ENCODE measurements at places on chromosomes 3 and 15.

DNA sequence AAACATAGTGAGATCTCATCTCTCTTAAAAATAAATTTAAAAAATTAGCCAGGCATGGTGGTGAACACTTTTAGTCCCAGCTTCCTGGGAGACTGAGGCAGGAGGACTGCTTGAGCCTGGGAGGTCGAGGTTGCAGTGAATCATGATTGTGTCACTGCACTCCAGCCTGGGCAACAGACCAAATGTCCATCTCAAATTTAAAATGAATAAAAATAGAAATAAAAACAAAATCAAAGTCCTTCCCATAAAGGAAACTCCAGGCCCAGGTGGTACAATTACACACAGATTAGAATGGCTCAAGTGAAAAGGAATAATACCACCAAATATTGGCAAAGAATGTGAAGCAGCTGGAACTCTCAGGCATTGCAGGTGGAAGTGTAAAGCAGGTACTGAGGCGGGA, 19.3 kb upstream of the ATP10A start:
- DNase-seq, result no peak

DNA sequence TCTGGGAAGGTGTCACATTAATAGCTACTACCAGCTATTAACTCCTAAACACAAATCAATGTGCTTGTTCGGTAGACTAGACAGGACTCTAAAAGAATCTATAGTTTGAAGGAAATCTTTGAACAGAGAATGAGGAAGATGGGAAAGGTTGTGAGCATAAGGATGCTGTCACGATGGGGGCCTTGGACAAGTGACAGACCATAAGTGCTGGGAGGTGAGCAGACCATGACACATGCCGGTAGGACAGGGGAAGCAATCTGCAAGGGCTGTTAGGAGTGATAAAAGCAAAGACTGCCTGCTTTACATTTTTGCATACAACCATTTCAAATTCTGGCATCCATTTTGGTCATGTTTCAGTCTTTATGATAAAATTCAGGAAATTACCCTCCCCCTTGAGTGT, 645.8 kb downstream of the ROBO2 start:
- DNase-seq, result no peak

- no peak for DNase-seq
Measured at GRCh38 chr15:91498749-91499062, 354.8 kb upstream of the SLCO3A1 start.

DNA sequence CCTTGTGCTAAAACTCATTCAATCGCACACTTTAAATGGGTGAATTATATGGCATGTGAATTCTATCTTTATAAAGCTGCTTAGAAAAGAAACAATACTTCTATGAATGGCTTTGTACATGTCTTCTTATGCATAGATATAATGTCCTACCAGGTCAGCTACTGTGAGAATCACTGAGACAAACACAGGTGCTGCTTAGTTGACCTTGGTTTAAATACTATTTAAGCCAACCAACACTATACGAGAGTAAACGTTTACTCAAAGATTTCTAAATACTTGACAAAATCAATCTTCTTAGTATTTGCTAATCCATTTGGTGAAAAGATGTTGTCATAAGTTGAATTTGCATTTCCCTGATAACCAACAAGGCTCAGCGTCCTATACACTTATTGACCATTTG, 260.3 kb downstream of the ADAMTS17 start:
- DNase-seq, result no peak

DNA sequence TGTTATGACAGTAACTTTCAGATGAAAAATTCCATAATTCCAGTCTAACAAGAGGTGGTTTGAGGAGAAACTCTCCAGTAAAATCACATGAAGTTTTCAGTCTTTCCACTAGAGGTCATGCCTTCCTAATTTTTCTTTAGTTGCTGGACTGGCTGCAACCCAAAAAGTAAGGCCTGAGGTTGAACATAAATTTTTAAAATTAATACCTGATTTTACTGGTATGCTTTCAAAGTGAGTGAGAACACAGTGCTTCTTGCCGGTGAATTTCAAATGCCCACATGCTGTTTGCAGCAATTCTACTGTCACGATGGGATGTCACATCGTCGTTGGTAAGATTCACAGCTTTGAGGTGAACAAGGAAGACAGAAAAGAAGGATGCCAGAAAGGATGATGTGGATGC, 89.0 kb upstream of the FGF12 start:
- DNase-seq, result no peak

GRCh38 chr3:15820911-15821310, 23.1 kb upstream of the ANKRD28 start:
- DNase-seq, result no peak

DNA sequence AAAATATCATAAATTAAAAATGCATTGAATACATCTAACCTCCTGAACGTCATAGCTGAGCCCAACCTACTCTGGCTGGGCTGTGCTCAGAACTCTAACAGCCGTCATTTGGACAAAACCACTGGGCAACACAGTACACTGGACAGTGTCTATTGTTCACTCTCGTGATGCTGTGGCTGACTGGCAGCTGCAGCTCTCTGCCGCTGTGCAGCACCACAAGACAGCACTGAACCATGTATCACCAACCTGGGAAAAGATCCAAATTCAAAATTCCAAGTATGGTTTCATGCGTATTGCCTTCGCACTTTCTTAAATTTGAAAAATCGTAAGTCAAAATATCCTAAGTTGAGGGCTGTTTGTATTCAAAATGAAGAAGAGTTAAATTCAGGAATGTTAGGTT, 145.1 kb upstream of the CNTN4 start:
- no peak for DNase-seq

GRCh38 chr3:110485389-110485788, 586.2 kb upstream of the NECTIN3 start:
- DNase-seq, result no peak

GRCh38 chr3:172073262-172073915, 34.0 kb downstream of the FNDC3B start:
- DNase-seq, result no peak

DNA sequence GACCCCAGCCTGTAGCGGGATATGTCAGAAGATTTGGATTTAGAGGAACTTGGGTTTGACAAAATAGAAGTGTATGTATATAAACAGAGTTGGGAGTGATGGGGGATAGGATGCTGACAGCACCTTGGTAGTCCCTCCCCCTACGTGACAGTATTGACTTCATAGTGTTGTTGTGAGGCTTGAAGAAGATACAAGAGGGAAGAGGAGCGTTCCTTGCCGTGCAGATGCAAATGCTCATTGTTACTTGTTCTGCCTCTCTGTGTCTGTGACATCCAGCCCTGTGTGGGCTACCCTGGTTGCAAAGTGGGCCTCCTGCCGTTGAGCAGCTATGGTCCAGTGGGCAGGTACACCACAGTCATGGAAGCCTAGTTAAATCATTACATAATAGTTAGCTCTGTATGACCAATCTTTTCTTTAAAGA, 45.0 kb downstream of the SMAD3 start:
- no peak for DNase-seq

GRCh38 chr3:177358977-177359592, 161.8 kb upstream of the TBL1XR1 start:
- DNase-seq, result peak; percentile 39

- DNase-seq, result peak; percentile 45
Measured at GRCh38 chr15:66369773-66370651, 13.5 kb upstream of the TIPIN start.

- no peak for DNase-seq
Measured at GRCh38 chr3:37315669-37316068, 141.3 kb upstream of the LRRFIP2 start.

- DNase-seq, result no peak
Measured at GRCh38 chr15:51750792-51751696, at the start of gene TMOD2. Gene TMOD2 (plus strand): TSS chr15:51751597. CDS start chr15:51766442, 14,845 bp downstream.

- no peak for DNase-seq
Measured at GRCh38 chr15:48638963-48639362, 6.5 kb downstream of the FBN1 start.

DNA sequence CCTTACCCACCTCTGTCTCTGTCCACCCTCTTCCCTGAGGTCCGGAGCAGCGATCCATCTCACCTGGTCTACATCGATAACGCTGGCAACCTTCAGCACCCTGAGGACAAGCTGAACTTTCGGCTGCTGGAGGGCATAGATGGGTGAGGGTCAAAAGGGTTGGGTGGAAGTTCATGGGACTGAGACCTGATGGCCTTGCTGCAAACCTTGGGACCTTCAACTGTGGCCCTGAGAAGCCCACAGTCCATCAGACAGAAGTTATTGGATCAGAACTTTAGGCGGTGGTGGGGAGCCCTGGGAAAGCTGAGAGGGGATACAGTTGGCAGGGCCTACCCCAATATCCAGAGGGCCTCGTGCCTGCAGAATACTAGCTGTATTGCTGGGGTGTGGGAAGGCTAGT, 50.5 kb downstream of the POMGNT2 start:
- DNase-seq, result no peak

GRCh38 chr3:65004306-65004705, 316.5 kb upstream of the ADAMTS9 start:
- DNase-seq, result no peak

- DNase-seq, result peak; percentile 73
Measured at GRCh38 chr15:56464893-56465520, at the start of gene MNS1. Gene MNS1 (minus strand): TSS chr15:56465137. CDS start chr15:56464972, 165 bp downstream.

DNA sequence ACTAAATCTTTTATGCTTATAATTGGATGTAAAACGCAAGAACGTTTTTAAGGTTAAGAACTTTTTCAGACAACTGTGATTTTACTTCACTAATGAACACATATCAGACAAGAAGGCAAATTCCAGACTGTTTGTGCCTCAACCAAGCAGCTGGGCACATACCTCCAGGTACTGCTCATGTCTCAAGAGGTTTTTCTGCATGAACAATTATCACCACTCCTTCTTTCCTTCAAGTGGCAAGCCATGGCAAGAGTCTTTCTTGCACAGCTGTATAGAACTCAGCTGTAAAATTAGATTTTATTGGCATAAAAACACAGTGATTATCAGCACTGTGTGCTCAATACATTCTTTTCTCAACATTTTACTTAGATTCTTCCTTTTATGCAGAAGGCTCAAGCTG, 64.3 kb downstream of the FNDC3B start:
- no peak for DNase-seq

DNA sequence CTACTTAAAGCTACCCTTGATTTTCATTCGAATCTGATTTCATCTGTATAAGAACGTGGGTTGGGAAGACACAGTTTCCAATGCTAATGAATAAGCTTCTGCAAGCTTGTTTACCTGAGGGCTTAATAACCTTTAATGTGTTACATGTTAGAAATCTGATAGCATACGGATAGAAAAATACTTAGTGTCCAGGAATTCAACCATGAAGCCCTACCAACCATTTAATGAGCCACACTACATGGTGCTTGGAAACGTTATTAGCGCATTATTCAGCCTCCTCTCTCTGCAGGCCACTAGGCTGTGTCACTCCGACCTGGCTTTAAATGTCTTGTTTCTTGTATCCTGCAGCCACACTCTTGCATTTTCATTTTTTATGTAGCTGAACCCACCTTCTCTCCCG, 1.6 kb downstream of the FAM81A start:
- DNase-seq, result no peak

DNA sequence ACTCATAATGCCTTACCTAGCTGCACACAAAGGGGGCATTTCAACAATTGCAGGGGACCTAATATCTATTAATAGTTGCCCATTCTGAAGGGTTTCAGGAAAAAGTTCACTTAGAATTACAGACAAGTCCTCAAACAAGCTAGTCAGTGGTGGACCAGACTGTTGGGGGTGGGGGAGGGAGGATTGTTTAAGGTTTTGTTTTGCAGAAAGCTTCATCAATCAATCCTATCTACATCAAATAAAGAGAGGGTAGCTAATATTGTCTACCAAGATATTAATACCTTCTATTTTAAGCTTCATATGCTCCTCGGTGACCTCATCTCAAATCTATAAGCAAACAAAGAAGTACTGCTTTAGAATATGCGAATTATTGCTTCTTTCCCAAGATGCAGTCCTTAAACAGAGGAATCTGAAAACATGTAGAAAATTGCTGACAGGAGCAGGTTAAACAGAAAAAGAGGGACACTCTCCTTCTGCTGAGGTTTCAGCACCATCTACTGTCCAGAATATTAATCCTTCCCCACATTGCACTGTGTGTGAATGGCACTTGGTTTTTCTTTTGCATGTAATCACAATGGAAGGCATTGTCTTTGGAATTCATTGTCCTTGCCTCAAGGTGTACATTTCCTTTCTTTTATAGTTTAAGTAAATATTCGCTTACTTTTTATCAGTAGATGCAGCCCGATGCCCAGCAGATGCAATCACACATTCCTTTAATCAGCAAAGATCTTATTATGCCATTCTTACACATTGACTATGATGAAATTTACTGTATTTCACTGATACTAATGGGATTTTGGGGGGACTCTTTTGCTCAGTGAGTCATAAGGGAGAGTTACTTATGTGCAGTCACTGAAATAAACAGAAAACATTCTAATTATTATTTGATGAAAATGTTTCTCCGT, 94.7 kb downstream of the IL5RA start:
- DNase-seq, result no peak

DNA sequence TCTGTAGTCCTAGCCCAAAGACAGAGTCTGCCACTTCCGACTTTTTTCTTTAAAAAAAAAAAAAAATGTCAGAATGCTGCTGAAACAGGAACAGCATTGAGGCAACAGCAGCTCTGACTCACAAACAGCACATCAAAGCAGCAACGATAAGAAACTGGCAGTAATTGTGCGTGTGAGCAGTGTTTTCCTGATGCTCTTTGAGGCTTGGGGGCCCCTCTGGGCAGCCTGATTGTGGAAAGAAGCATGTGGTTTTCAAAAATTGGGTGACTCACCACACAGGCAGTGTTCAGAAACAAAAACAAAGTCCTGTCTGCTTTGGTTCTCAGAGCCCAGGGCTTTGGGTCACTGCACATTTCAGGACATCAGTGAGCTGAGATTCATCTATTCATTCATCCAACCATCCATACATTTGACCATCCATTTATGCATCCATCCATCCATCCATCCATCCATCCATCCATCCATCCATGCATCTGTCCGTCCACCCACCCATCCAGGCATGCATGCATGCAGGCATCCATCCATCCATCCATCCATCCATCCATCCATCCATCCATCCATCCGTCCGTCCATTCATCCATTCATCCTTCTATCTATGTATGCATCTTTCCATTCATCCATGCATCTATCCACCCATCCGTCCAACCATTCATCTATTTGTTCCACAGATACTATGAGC, 308.4 kb downstream of the RPLP1 start:
- peak; percentile 68 for DNase-seq

- DNase-seq, result no peak
Measured at GRCh38 chr15:32736701-32737061, 18.9 kb downstream of the GREM1 start.

- DNase-seq, result no peak
Measured at GRCh38 chr15:92711457-92711831, 55.9 kb upstream of the FAM174B start.

GRCh38 chr3:23698652-23699313, 107.0 kb upstream of the UBE2E1 start:
- DNase-seq, result no peak

GRCh38 chr15:69663982-69664381, 211.4 kb downstream of the RPLP1 start:
- no peak for DNase-seq

- no peak for DNase-seq
Measured at GRCh38 chr3:120793601-120794000, 51.1 kb downstream of the GTF2E1 start.

All from CMK (cell line).